ENCODE measurements at places on chromosomes 12 and 14.

GRCh38 chr12:118033323-118033722 is 16.8 kb downstream of the RFC5 start:
- no peak for DNase-seq

DNA sequence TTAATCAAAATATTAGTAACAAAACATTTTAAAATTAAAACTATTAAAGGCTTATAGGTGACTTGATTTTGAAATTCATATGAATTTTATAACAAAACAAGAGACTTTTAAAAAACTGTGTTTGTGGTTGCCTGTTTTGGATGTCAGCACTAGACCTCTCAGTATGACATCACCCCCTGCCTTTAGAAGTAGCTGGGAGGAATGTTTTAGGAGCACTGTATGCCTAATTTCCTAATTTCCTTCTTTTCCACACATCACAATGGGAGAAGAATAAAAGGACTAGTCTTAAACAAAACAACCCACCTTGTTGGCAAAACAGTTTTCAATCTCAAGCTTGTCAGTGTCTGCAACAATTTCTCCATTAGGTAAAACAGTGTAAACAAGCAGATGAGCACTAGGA is 48.1 kb upstream of the PZP start:
- DNase-seq: no peak

DNA sequence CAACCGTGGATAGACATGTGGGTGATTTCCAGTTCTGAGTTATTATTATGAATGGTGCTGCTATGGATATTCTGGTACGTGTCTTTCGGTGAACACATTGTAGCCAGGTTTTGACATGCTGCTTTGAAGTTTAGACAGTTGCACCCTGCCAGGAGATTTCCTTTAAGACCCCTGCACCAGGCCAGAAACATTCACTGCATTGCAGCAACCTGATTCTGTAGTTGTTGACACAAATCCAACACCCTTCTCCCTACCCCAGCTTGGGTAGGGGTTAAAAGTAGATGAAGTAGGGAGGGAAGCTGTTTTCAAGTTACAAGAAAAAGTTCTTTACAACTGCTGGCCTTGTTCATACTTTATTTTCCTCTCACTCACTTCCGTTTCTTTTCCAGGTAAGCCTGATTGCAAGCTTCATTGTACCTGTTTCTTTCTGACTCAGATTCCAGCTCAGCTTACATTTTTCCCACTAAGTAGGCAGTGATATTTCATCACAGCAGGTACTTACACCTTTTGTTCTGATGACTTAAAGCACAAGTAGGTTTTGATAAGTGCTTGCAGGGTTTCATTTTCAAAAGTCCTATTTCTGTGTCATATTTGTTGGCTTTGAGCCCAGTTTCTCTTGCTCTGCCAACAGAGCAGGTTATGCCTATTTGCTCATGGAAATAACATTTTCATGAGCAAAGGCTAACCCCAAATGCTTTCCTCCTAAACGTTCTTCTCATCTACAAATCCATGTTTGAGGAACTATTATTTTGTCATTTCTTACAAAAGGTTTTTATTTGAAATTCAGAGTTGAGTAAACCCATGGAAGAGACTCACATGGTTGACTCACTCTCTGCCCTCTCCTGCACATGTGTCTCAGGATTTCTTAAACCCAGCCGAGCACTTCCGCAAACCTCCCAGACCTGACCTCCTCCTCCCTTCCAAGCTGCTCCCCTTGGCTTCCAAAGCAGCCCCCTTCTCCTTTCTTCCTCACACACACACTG is 12.1 kb upstream of the LTA4H start:
- DNase-seq: peak; percentile 19

- DNase-seq: no peak
Measured at GRCh38 chr12:132698341-132698740, 11.0 kb downstream of the PXMP2 start.

- no peak for DNase-seq
Measured at GRCh38 chr12:94143438-94143837, 4.9 kb upstream of the PLXNC1 start.

DNA sequence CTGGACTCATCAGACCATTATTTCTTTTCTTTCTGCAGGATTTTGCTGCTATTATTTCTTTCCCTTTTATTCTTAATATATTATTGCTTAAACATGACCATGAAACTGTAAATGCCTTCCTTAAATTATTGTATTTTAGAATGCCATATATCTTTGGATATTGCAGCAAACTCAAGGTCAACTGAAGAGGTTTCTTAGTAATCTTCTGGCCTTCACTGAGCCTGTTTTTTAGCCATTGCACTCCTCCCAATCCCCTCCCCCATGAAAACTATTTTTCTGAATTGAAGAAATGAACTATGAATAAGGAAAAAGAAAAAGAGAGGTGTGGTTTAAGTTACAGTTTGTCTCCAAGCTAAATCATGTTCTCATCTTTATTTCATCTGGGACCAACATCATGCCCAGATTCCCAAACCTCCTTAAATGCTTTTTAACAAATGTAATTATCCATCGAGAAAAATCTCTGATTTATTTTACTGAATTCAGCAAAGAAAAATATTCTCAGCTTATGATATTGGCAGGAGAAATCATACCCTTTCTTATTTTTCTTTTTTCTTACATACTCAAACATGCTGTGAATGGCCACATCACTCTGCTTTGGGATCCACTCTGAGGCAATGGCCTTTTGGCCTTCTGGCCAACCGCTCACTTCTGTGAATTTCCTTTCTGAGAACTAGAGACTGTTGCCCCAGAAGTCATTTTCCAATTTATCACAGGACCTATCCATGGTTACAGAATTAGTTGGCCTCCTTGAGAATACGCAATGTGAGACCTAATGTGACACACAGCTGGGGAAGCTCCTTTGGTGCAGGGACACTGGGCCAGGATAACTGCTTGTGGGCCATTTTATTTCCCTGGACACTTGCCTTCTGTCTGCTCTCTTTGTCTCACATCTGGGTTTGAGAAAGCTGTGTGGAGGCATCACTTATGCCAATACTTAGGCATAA is 50.9 kb downstream of the IGF1 start:
- DNase-seq: no peak

GRCh38 chr14:55867311-55867710 is 250.9 kb upstream of the PELI2 start:
- DNase-seq: no peak

GRCh38 chr12:104702565-104703139 is 245.9 kb downstream of the CHST11 start:
- peak; percentile 94 for DNase-seq

DNA sequence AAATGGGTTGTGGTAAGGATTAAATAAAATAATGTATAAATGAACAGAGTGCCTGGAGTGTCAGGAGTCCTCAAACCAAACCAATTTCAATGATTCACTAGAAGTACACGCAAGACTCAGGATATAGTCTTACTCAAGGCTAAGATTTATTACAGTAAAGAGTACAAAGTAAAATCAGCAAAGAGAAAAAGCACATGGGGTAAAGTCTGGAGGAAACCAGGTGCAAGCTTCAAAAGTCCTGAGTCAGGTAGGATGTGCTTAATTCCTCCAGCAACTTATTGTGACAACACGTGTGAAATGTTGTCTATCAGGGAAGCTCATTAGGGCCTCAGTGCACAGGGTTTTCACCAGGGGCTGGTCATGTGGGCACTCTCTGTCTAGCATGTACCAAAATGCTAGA is 105.8 kb upstream of the NAP1L1 start:
- DNase-seq: no peak

GRCh38 chr12:109247831-109248654 is 61.0 kb downstream of the FOXN4 start:
- no peak for DNase-seq

- DNase-seq: no peak
Measured at GRCh38 chr14:47277703-47278102, 397.7 kb downstream of the MDGA2 start.

GRCh38 chr14:100765296-100765695 is 38.6 kb downstream of the DLK1 start:
- no peak for DNase-seq

- no peak for DNase-seq
Measured at GRCh38 chr12:103727638-103728037, 113.4 kb downstream of the NT5DC3 start.

Measured in AG09319 (cell line).